ENCODE measurements at places on chromosomes 5 and 9.

- no peak for DNase-seq
Measured at GRCh38 chr5:175385691-175386362, 58.2 kb downstream of the DRD1 start.

DNA sequence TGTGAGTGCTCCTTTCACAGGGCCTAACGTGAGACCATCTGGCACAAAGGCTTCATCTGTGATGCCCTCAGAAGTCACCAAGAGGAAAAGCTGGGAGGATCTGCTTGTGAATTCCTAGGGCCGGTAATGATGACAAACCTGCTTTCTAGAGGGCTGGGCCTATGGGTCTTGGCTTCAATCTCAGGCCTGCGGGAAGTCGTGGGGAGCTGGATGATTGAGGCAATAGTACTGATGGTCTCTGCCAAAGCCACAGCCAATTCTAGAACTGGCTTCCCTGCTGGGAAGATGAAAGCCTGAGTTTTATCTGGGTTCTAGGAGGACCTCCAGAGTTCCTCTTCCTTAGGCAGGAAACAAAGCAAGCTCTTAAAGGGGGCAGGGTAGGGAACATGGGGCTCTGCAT is 102.7 kb downstream of the TMEM215 start:
- DNase-seq: no peak

- DNase-seq: no peak
Measured at GRCh38 chr5:134732819-134733218, 5.5 kb upstream of the CAMLG start.

- no peak for DNase-seq
Measured at GRCh38 chr9:34499076-34499475, 23.7 kb downstream of the ENHO start.

- DNase-seq: no peak
Measured at GRCh38 chr5:82072138-82072537, 100.3 kb downstream of the ATG10 start.

DNA sequence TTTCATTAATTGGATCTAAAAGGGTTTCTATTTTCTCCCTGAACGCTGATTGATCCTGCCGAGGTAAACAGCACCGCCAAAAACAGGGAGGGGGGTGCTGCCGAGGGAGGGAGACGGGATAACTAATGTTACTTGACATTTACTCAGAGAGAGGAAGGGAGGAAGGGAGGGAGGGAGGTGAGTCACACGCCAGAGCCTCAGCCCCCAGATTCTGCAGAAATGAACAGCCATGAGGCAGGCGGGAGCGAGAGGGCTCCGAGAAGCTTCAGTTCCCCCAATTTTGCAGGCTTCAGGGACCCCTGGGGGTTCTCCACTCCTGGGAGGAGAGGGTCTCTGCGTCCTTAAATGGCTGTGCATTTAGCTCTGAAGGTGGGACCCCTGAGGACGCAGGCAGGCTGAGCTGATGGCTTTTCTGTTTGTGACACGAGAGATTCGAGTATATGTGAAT is 59.1 kb upstream of the IER5L start:
- DNase-seq: peak; percentile 83

DNA sequence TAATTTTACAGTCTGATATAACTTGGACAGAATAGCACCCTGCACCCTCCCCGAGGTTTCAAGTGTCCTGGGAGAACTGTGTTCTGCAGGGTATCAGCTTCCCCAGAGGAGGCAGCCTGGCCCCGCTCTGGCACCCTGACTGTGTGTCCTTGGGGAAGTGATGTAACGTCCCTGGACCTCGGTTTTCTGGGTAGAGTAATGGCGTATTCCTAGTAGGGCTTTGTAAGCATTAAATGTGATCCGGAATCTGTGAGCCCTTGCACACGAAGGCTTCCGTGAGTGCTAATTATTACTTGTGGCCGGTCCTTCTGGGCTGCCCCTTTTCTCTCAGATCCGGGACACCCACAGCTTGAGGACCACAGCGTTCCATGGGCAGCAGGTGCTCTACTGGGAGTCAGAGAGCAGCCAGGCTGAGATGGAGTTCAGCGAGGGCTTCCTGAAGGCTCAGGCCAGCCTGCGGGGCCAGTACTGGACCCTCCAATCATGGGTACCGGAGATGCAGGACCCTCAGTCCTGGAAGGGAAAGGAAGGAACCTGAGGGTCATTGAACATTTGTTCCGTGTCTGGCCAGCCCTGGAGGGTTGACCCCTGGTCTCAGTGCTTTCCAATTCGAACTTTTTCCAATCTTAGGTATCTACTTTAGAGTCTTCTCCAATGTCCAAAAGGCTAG is 1.0 kb upstream of the CACFD1 start:
- DNase-seq: no peak

GRCh38 chr9:69527454-69527853 is 144.7 kb downstream of the APBA1 start:
- no peak for DNase-seq

- DNase-seq: no peak
Measured at GRCh38 chr9:99269416-99269815, 47.3 kb downstream of the SEC61B start.

GRCh38 chr9:108703429-108703828 is 152.4 kb downstream of the ACTL7B start:
- no peak for DNase-seq

GRCh38 chr9:98275159-98275558 is 19.7 kb upstream of the TBC1D2 start:
- no peak for DNase-seq

DNA sequence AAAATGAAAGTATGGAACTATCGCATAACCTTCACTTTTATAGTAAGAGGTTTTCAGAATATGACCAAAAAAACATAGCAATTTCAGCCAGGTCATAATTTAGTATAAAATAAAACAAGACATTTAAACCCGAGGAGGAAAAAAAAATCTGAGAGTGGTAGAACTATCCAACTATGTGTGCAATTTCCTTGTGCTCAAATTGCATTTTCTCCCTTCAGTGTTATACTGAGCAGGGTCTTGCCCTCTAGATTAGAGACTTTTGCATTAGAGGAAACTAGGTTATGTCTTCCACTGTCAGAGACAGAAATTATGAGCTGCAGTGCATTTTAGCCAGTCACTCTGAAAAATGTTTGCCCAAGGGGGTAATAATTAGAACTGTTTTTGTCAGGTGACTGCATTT is 330.6 kb downstream of the NR2F1-AS1 start:
- DNase-seq: no peak

GRCh38 chr9:134605966-134606357 is 35.6 kb upstream of the COL5A1 start:
- DNase-seq: no peak

DNA sequence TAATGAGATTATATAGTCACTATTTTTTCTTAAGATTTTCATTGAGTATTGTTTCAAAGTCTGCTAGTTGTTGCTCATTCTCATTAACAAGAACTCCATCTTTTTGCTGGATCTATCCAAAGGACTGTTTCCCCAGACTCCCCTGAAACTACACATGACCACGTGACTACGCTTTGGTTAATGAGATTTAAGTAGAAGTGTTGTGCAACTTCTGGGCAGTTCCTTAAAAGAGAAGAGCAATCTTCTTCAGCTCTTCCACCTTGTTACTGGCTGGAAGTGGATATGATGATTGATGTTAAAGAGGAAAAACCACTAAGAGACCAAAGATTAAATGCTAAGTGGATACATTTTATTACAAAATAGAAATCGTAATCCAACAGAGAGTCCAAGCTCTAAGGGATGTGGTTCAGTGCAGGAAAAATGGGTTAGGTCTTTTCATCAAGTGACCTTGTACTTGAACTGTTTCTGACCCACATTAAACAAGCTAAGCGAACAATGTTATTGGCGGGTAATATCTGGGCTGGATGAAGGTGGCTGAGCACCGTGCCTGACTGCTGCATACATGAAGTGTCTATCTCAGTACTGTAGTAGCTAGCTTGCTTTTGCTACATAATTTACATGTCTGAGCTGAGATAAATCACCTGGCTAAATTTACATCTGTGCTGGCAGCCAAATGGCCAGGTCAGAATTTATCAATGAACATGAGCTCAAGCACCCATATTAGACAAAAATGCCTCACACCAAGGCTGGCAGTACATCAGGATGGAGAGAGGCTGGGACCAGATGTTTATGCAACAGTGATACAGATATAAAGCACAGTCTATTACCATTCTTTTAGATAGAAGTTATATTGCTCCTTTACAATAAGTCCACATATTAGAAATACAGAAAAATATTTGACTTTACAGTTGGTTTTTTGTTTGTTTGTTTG is 7.5 kb upstream of the CTNNAL1 start:
- no peak for DNase-seq

DNA sequence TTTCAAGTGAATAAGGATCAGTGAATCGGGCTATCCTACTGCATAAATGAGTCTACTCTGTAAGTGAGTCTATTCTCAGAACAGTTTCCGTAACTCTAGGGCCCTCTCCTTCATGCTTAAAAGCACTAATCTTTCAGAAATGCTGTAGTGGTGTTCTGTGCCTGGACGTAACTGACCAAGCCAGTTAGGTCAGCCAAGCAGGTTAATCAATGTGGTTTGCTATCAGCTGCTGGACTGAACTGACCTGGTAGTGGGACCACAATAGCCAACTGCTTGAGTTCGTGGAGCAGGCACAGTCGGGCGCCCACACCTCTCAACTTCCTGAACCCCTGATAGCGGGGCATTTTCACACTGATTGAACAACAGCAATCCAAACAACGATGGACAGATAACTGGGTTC is 6.8 kb downstream of the SLC1A3 start:
- no peak for DNase-seq

Data from activated naive CD4-positive, alpha-beta T cell treated with anti-CD3 and anti-CD28 coated beads for 36 hours (primary cell).